ENCODE measurements at places on chromosomes 7 and 10.

- DNase-seq, result no peak
Measured at GRCh38 chr10:131238669-131239280, 72.7 kb downstream of the TCERG1L start.

DNA sequence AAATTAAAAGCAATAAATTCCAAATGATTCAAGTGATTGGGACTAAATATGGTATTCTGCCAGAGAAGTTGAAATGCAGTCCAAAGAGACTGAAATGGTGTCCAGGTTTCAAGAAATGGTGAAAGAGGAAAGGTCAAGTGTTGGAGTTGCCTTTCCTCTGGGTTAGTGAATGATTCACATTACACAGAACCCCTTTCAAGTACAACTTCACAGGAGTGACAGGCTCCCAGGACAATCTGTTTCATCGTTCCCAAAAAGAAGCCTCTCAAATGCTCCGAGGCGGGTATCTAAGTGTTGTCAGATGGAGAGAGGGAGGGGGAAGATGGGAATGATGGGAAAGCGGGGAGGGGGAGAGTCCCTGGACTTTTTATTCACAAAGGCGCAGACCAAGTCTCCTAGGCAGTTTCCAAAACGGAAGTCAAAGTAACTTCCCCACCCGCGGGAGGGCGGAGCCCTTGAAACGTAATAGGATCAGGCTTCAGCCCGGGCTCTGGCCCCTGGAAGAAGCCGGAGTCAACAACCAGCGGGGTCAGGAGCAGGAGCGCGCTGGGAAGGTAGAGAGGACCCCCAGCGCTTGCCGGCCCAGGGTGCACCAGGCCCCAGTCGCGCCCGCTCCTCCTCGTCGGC lies 754 bp downstream of the SLC25A13 start:
- DNase-seq, result peak; percentile 71

DNA sequence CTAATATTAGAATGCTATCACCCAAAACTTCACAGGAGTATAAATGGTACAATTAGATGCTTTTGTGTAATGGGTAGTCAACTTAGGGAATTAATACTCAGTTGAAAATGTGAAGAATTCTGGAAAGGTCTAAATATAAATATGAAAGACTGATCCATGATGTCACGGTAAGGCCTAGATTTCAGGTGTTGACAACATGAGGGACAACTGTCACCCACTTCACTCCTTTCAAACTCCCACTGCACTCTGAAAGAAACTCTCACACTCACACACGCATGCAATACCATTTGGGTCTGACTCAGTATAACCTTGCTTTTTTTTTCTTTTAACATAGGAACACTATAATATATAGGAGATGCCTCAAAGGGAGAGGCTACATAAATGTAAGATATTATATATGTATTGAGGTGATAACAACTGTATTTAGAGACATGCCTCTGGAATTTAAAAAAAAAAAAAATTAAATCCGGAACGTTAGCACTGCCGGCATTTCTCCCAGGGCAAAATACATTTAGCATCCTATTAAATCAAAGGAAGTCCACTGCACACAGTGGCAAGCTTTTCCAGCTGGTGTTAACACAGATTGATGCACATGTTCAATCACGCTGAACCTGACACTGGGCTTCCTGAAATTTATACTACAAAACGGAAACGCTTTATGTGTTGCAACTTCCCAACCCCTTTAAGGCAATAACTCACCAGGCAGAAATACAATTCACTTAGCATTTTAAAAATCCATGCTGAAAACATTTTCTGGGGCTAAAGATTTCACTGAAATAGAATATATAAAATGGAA lies 74.9 kb downstream of the RSU1 start:
- no peak for DNase-seq

- no peak for DNase-seq
Measured at GRCh38 chr7:142788303-142789289, 17.8 kb downstream of the PRSS2 start.

DNA sequence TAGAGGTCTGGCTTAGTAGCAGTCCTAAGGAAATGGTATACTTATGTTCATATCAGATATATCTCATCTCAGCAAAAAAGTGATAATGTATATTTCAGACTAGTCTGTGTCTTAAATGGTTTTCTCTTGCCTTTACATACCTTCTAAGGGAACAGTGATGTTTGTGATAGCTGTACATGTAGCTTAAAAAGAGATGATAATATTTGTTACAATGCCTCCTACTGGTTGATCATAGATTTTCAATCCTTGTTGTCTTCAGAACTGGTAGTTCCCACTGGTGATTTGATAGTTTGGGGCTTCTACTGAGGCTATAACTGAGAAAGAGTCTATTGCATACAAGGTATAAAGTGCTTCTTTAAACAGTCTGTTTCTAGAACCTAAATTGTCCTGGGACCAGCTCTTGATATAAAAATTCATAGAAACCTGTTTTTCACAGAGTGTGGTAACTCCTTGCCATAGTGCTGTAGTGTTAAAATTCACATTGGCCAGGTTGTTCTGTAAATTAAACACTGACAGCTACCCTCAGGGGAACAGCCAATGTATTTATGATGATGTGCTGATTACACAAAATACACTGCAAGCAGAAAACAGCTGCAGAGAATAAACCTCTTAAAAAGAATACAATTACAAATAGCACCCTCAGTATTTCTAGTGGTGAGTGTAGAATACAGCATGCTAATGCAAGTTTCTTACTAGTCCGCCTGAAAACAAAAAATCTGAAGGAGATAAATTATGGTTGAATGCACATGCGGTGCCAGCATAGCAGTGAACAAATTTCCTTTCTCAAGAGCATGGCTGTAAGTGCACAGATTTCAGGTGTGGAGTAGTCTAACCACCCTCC lies 90.3 kb downstream of the BTRC start:
- DNase-seq, result no peak

DNA sequence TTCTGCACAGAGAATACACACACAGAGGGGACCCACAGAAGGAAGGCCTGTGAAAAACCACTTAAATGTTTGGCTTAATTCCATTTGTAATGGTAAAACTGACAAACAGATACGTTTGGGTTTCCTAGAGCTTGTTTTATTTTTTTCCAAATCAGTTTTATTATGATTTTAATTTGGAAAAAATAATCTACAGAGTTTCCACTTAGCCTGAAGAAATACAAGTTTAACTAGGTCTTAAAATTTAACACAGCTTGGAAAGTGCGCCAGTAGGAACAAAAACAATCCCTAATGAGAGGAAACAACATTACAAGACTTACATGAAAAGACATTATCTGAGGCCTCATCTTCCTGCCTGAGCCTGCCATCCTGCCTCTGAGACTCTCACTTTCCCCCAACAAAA lies 58.5 kb upstream of the CARD11 start:
- no peak for DNase-seq

DNA sequence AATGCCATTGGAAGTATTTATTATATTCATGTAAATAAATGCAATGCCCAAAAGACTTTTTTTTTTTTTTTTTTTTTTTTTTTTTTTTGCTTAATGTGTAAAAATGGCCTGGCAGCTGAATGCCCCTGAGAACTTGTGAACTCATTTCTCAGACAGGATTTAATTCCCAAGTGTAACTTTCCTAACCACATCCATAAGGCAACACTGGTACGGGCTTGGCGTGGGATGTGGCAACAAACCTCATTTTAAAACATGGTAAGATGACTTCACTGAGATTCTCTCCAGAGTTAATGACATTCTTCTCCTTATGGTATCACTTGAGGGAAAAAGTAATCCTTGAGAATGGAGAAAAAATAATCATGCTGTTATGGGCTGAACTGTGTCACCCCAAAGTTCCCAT lies 150.4 kb downstream of the DGKI start:
- peak; percentile 15 for DNase-seq

DNA sequence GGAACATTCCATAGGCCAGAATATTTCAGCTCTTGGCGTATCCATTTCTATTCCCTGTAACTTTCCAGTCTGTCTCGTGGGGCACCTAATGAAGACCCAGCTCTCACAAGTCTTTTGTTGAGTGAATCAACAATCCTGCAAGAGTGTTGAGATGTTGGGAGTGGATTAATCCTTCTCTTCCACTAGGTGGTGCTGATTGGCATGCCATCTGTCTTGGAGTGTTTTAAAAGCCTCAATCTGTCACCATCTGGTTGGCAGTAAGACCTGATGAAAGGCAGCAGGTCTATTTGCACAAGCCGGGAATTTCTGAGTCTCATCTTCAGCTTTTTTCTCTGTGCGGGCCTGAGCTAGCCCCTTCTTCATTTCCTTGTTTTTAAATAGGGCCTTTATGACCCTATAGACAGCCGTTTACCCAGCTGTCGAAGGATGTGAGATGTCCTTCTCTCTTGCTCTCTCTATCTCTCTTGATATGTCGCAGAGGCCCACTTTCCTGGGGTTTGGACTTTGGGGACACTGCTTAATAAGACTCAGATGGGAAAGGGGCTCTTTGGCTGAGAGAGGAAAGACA lies 180.5 kb downstream of the ZNF365 start:
- DNase-seq, result peak; percentile 29

- DNase-seq, result no peak
Measured at GRCh38 chr10:101507828-101508227, 80.2 kb downstream of the POLL start.

- DNase-seq, result peak; percentile 89
Measured at GRCh38 chr10:76352300-76352699, 920.9 kb downstream of the LRMDA start.

- no peak for DNase-seq
Measured at GRCh38 chr7:22762866-22763265, 35.9 kb downstream of the IL6 start.

- DNase-seq, result peak; percentile 47
Measured at GRCh38 chr10:43808136-43808535, 159.5 kb upstream of the ZNF32 start.

- DNase-seq, result no peak
Measured at GRCh38 chr7:94412762-94413322, 18.1 kb downstream of the COL1A2 start.

- no peak for DNase-seq
Measured at GRCh38 chr7:159035571-159036073, 109.0 kb downstream of the VIPR2 start.

- no peak for DNase-seq
Measured at GRCh38 chr7:48042636-48043035, 7.3 kb downstream of the C7orf57 start.

- no peak for DNase-seq
Measured at GRCh38 chr7:30988351-30989005, 24.7 kb downstream of the GHRHR start.

DNA sequence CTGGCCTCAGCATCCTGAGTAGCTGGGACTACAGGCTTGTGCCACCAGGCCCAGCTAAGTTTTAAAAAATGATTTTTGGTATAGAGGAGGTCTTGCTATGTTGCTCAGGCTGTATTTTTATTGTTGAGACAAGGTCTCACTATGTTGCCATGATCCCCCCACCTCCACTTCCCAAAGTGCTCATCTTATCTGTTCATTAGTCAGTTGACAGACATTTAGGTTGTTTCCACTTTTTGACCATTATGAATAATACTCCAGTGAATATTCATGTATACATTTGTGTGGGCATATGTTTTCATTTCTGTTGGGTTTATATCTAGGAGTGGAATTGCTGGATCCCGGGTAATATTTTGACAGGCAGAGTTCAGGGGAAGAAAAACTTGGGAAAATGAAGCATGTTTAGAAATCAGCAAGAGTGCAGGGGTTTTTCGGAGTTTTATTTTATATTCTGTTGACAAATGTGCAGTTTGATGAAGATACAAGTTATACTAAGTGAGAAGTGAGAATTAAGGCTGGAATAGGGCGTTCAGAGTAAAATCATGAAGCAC lies 2.7 kb upstream of the SCD start:
- DNase-seq, result no peak

DNA sequence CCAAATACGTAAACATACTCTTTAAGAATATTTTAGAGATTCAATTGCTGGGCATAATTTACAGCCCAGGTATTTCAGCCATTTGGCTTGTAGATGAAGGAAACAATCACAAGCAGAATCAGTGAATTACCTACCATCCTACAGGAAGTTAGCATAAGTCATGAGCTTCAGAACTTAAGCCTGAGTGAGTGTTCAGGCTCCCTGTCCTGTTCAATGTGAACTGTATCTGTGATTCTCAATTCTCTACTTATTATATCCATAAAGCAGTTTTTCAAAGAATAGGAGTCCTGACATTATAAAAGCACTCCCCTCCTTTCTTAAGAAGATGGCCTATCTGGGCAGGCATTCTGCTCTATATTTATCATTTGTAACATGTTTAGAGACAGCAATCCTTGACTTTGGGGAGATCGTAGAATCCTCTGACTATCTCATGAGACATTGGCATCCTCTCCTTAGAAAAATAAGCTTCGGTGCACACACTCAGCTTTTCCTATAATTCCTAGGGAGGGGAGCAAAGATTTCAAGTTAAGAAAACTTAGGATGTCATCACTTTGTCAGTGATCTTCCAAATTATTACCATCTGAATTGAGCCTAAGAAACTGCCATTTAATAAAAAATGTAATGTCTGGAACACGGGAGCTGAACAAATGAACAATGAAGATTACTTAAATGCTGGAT lies 645.2 kb upstream of the IGFBP3 start:
- DNase-seq, result no peak

GRCh38 chr7:154881026-154881425 lies 121.9 kb downstream of the PAXIP1 start:
- no peak for DNase-seq

DNA sequence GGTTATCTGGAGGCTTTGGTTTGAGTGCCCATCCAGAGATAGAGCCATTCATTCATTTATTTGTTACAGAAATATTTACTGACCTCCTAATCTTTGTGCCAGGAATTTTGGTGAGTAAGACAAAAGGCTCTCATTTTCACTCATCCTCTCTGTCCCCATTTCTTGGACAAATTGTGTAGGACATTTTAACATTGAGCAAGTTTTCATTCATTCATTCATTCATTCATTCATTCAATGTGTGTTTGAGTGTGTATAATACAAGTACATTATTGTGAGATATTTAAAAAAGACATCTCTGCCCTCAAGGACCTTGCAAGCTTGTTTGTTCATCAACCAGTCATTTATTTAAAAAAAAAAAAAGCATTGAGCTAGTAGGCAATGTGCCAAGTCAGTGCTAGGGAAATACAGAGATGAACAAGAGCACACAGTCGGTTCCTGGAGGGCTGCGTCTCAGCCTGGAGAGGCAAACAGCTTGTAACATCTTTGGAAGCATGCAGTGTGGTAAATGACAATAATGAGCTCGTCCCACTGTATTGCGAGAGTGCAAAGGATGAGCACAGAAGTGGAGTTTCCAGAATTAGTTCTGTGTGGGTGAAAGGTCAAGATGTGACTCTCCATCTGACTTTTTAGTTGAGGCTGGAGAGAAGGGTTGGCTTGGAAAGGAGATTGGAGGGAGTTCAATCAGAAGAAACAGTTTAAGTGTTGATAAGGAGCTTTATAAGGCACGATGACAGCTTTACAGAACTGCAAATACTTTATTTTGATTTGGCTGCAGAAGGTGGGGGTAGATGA lies 50.5 kb upstream of the HBP1 start:
- peak; percentile 2 for DNase-seq

GRCh38 chr7:99123571-99124033 lies 20.3 kb downstream of the SMURF1 start:
- DNase-seq, result no peak

Measured in astrocyte (in vitro differentiated cells and primary cell).